ENCODE measurements at places on chromosomes 5 and 9.

GRCh38 chr9:100303747-100304146 lies 49.0 kb downstream of the TEX10 start:
- no peak for DNase-seq

GRCh38 chr5:40568548-40568947 lies 111.2 kb upstream of the PTGER4 start:
- DNase-seq, result no peak

DNA sequence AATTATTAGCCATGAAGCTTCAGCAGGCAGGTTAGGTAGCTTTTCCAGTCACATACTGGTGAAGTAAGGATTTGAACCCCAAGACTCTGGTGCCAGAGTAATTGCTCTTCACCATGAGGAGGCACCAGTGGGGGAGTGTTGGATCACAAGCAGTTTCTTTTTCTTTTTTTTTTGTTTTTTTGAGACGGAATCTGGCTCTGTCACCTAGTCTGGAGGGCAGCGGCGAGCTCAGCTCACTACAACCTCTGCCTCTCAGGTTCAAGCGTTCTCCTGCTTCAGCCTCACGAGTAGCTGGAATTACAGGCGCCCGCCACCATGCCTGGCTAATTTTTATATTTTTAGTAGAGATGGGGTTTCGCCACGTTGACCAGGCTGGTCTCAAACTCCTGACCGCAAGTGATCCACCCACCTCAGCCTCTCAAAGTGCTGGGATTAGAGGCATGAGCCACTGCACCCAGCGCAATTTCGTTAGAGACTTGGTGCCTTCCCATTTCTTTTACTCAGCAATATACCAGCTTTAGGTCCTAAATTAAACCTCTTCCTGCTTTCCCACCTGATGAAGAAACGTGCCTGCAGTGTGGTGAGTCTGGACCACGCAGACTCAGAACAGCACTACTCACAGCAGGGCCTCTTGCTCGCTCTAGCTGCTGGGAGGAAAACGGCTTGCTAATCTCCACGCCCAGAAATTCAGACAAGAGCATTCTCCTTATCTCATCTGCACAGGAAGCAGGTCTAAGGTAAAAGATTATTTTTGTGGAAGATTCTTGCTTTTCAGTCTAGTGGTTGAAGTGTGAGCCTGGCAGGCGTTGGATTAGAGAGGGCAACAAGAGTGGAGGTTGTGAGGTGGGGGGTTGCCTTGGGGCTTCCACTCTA lies at the start of gene S100Z:
Gene S100Z (plus strand): TSS at position 596 of the 873 bp plus-strand sequence. CDS start 25,346 bp downstream, outside the sequence.
- no peak for DNase-seq

DNA sequence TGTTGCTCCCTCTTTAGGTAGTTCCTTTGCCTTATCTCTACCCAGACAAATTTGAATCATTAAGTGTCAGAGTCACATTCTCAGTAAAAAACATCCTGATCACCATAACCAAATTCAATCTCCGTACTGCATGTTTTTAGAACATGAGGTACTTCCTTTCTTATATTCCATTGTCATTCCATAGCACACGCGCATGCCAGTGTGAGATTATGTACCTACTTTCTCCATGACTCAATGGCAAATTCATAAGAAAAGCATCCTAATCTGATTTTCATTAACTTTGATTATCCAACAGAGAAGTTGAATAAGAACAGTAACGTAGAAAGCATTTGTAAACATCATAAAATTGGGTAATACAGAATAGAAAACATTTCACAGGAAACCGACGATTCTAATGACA lies 1118.6 kb upstream of the CDH9 start:
- no peak for DNase-seq

GRCh38 chr9:77832639-77833038 lies 184.5 kb upstream of the GNA14 start:
- DNase-seq, result no peak

- DNase-seq, result no peak
These were observed 11.8 kb downstream of the FXN start for GRCh38 chr9:69047371-69047770.

- DNase-seq, result peak; percentile 71
These were observed 577 bp downstream of the AP3S1 start for GRCh38 chr5:115842089-115842935.

GRCh38 chr9:4750023-4750673 lies 9.1 kb upstream of the AK3 start:
- DNase-seq, result no peak

DNA sequence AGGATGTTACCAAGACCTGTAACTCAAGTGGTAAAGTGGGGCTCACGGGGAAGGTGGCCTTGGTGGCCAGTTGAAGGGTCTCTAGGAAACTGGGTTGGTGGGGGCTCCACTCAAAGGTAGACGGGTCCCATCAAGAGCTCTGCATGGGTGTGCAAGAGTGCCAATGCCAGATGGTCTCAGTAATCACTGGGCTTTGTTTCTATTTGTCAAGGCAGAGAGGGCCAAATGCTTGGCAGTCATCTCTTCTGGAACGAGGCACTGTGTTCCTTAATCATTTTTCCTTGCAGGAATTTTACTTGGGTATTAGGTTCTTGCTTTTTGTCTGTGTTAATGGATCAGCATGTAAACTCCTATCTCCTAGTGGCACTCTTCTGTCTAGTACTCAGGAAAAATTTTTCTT lies 220.8 kb downstream of the DIRAS2 start:
- no peak for DNase-seq

DNA sequence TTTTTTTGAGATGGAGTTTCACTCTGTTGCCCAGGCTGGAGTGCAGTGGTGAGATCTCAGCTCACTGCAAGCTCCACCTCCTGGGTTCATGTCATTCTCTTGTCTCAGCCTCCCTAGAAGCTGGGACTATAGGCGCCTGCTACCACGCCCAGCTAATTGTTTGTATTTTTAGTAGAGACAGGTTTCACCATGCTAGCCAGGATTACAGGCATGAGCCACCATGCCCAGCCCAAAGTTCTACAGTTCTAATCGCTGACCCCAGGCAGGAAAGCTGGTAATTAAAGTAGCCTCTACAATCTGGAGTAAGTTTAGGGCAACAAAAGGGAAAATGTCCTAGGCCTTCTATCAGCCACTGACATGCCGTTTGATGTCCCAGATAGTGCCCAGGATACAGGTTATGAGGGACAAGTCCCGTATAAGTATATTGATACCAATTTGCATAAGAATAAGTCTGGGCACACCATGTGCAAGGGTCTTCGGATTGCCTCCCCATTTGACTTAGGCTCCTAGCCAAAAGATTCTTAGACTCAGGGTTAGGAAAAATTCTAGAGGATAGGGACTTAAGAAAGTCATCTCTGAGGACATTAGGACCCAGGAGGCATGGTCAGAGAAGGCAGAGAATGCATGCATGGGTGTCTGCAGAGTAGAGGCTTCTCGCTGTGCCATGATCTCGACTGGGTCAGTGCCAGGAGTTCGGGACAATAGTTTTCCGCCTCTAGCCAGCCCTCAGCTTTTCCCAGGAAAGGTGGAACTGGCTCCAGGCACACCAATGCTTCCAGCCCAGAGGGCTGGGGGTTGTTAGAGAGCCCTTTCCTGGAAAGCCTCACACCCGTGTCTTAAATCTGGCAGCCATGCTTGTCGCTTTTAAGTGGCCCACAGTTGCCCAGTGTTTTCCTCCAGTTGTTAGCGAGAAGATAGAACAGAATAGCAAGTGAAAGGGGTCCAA lies 1111.1 kb downstream of the TAF11L14 start:
- no peak for DNase-seq

- DNase-seq, result no peak
These were observed 126.4 kb downstream of the LPAR1 start for GRCh38 chr9:110911659-110912418.

DNA sequence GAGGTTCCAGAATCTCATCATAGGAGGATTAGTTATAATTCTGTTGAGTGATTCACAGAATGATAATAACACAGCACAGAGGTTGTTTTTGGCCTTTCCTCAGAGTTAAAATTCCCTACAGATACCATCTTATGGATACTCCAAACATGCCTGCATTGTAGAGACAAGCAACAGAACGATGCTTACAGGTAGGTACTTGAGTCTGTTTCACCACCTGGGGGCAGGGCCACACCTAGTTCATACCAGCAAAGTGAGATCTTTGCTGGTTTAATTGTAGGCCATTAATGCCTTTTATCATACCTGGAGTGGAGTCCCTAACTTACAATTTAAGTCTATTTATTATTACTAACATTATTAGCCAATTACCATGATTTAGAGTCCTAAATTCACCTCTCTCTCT lies 416.5 kb upstream of the TLE4 start:
- no peak for DNase-seq

GRCh38 chr5:5421149-5421960 lies 1.1 kb upstream of the ICE1 start:
- DNase-seq, result no peak

DNA sequence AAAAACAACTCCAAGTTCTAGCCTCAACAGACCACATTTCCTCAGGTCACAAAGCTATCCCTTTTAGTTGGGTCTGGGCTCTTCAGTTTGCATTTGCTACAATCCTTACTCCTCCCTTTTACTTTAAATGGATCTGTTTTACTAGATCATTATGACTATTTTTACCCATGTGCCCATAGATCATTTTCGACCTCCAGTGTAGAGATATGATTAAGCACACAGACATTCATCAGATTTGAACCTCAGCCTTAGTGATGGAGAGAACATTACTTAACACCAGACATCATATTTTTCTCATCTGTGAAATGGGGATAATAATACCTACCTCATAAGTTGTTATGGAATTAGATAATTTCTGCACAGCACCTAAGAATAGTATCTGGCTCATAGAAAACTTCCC lies 141.9 kb downstream of the NPR3 start:
- no peak for DNase-seq

GRCh38 chr5:113218906-113219517 lies 215.8 kb downstream of the TSSK1B start:
- no peak for DNase-seq

- no peak for DNase-seq
These were observed 6.0 kb downstream of the ISL1 start for GRCh38 chr5:51389288-51389576.

DNA sequence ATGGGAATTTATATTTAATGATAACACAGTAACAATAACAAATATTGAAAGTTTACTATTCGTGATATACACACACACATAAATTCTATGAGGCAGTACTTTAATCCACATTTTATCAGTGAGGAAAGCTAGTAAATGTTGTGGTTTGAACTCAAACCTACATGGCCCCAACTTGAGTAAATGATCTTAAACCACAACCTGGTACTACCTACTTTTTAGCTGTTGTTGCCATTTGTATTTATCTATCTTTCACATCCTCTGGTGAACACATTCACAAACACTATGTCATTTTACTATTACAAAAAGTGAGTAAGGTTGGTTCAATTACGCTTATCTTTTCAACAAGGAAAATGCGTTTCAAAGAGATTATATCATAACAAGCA lies 186.1 kb downstream of the SMC2 start:
- DNase-seq, result no peak

DNA sequence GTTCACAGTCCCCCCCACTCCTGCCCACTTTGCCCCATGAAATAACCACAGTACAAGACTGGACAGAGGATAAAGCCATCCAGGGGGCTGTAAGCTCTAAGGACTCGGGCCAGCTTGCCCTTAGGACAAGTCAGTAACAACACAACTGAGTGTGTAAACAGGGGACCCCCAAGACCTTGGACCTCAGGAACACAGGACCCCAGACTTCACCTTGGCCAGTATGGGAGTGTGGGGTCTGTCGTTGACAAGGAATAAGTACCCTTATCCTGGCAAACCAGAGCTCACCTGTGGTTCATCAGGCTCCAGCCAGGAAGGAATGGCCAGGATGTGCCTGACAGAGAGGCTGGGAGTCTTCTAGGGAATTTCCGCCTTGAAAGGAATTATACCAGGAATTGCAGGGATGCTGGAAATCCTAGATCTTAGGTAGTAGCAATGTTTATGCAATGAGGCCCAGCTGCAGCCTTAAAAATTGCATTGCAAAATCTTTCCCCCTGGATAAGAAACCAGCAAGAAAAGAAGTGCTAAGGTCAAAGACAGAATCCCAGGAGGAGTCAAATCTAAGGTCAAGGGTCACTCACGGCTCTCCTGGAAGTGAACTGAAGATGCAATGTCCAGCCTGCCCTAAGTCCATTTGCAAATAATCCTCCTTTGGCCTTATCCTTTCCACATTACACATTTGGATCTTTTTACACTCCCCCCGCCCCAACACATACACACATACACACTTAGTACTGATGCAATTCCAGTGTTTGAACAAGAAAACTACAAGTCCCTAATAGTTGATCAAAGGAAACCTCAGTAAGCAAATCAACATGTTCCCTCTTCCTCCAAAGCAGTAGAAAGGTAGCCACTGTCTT lies 27.3 kb upstream of the TDRD7 start:
- no peak for DNase-seq

DNA sequence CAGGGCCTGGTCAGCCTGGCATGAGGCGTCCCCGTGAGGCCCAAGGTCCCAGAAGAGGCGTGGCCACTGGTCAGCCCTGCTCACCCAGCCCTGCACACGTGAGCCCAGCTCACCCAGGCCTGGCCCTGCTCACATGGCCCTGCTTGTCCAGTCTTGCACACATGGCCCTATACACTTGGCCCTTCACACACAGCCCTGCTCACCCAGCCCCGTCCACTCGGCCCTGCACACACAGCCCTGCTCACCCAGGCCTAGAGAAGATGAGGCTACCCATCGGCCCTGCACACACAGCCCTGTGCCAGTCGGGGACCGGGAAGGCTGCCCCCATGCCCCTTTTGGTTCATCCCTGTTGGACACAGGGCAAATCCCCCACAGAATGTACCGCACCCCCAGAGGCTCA lies 28.4 kb downstream of the ZDHHC11B start:
- DNase-seq, result no peak

DNA sequence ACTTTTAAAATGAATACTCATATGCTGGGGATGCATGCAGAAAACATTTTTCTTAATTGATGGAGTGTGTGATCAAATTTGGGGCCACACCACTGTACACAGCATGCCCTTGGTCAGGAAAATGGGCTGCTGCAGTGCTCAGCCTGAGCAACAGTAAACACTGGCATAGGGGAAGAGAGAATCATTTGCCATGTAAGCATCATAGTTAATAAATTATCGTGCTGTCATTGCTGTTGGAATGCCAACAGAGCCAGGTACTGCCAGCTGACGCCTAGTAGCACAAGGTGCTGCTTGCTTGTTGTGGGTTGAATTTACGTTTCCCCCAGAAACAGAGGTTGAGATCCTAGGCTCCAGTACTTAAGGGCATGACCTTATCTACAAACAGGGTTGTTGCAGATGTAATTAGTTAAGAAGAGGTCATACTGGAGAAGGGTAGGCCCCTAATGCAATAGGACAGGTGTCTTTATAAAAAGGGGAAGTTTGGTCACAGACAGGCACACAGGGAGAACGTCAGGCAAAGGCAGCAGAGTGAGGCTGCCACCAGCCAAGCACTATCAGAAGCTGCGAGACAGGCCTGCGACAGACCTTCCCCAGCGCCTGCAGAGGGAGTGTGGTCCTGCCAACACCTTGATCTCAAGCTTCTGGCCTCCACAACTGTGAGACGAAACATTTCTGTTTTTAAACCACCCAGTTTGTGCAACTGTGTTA lies 25.3 kb downstream of the DAP start:
- DNase-seq, result no peak
